Putamen (tissue), 1 donor: ENCODE measurements at places on chromosomes 3 and 15.

- no peak for DNase-seq
These were observed 44.5 kb downstream of the ST6GAL1 start for GRCh38 chr3:186974824-186975313.

DNA sequence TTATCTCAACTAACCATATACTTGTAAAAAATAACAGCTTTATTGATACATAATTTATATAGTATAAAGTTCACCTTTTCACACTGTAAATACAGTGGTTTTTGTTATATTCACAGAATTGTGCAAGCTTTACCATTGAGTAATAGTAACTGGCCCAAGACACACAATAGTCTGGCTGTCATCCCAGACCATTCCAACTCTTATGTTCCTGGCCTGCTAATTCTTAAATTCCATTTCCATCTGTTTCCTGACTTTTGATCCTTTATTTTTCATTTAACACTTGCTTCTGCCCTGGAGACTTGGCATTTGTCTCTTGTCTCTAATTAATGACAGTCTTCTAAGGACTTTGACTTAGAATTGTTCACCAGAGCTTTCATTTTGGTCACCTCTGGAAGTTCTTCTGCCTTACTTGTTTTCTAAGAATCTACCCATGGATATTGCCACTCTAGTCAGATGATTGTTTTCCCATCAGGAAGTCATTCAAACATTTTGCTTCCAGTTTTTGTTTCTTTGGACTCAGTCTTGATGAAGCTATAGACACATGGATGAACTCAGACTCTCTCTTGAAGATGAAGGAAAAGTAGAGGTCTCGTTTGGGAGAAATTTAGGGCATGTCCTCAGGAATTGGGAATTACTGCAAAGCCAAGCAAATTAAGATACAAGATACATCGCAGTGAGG lies 27.2 kb upstream of the PLSCR4 start:
- DNase-seq, result no peak

DNA sequence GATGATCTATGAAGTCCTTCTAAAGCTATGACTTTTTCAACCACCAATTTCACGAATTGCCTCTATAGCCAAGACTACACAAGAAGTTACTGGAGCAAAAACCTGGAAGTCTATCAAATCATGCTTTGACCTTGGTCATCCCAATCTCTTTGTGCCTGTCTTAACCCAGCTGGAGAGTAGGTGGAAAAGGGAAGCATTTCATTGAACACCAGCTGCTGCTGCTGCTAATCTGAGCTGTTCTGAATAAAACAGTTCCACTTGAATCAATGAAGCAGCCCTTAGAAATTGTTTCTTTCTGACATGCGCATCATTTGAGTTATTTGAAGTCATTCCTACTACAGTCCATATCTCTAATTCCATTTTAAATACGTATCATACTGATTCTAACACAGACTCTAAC lies 7.3 kb upstream of the UBE3A start:
- DNase-seq, result no peak

DNA sequence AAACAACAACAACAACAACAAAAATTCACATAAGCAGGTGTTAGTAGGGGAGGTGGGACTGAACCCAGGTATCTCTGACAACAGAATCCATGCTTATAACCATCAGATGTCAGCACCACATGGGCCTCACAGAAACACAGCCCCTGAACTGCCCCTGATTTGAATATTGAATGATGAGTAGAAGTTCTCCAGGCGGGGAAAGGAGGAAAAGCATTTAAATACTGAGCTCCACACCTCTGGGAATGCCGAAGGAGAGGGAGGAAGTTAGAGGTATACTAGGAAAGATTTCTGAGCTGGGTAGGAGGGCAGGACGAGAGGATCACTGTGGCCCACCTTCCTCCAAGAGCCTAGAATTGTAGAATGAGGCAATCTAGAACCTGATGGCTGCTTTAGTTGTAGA lies 31.9 kb upstream of the EIF4A2 start:
- DNase-seq, result no peak

DNA sequence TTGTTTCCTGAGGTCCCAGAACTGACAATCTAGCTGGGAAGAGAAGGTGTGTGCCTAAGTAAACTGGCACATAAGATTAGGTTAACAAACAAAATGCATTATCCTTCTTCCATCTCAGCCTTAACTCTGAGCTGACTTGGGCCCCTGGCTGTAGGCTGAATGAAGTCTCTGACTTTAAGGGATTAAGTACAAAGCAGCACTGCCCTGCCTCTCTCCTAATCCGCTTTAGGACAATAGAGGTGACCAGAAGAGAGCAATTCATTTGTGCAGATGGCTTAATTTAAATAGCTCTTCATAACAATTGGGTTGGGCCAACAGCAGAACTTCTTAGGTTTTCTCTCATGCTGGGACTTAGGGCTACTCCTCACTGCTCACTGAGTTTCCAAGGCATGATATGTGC lies 181.6 kb upstream of the SOX14 start:
- no peak for DNase-seq

DNA sequence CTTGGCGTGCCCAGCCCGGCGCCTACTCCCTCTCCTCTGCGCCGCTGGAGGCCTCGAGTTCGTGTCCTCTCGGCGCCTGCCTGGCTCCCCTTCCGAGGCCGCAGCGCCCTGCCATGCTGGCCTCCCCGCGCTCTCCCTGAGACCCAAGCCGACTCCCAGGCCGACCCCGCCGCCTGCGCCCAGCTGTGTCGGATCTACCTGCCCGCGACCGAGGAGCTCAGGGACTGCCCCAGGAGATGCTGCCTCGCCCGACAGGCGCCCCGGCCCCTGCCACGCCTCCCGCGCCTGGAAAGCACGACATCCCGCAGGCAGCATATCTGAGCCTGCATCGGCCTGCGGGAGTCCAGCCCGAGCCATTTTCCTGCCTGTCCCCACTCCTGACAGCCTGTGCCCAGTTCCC lies 16.1 kb downstream of the PAQR9 start:
- no peak for DNase-seq

DNA sequence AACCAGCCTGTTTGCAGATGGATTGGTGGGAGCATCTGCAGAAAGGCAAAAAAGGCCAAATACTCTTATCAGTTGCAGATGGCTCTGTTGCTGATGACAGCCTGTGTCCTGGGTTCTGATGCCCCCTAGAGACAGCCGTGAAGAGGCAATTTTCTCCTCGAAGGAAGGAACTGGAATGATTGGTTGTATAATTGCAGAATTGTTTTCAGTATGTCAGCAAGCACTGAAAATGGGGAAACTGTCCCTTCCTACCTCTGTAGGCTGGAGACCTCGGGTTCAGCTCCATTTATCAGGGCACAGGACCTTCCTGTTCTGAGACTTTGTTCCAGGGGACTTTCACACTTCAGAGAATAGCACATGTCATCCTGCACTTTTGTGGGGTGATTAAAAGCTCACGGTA lies 103.0 kb downstream of the PGPEP1L start:
- DNase-seq, result peak; percentile 66

DNA sequence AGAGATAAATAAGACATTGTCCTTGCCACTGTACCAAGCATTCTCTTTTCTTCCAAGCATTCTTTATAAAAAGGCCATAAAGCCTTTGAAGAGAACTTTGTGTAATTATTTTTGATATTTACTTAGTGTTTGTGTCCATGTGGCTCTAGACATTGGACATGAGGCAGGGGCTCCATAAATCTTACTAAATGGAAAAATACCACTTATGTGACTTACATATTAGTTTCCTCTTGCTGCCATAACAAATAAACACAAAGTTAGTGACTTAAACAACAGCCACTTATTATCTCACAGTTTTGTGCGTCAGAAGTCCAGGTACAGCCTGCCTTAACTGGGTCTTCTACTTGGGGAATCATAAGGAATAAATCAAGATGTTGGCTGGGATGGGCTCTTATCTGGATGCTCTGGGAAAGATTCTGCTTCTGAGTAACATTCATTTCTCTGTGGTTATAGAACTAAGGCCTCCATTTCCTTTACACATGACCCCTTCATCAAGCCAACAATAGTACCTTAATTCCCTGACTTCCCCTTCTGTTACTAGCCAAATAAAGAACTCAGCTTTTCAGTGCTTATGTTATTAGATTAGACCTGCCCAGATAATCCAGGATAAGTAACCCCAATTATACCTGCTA lies 59.9 kb upstream of the COL8A1 start:
- no peak for DNase-seq

DNA sequence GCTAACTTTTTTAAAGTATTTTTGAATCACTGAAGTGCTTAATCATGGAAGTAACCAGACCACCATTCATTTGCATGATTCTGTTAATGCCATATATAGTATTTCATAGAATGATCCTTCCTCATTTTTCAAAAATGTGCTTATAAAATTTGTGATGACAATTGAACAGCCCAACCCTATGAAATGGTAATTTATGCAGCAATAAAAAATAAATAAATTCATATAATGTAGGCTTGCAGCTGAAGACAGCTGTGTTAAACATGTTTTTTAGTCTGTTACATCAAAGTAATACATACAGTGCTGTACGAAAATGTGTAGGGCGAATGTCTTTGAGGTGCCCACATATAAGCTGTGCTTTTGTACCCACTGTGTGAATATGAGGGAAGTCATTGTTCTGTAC lies 131.7 kb downstream of the FILIP1L start:
- DNase-seq, result no peak

DNA sequence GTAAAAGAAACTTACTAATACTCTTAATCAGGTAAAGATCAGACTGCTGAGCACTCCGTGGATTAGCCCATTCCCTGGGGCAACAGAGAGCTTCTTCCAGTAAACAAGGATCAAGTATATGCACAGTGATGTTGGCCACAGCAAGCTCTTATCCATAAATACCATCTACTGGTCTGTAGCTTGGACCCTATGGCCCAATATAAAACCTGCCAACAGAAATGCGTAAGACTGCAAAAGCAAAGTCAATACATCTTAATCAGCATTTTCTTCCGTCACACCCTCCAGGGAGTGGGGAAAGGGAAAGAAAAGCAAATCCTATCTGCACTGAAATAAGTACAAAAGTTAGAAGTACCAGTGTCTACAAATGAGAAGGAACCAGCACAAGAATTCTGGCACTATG lies 1082.1 kb downstream of the ZPLD1 start:
- no peak for DNase-seq

DNA sequence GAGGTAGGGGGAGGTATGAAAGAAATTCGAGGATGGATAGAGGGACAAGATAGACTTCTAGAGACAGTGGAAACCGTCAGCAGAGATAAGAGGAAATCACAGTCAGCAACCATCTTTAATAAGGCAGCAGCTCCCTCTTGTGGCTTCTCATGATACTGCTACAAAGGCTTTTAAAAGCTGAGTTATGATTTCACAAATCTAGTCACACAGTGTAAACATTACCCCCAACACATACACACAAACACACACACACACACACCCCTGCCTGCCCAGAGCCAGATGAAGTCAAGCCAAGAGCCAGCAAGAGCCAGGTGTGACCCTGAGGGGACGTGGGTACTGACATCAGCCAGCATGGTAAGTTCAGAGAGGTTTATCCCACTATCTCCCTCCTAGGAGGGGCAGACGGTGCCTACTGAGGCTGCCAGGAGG lies 18.9 kb upstream of the TGM5 start:
- DNase-seq, result peak; percentile 39

DNA sequence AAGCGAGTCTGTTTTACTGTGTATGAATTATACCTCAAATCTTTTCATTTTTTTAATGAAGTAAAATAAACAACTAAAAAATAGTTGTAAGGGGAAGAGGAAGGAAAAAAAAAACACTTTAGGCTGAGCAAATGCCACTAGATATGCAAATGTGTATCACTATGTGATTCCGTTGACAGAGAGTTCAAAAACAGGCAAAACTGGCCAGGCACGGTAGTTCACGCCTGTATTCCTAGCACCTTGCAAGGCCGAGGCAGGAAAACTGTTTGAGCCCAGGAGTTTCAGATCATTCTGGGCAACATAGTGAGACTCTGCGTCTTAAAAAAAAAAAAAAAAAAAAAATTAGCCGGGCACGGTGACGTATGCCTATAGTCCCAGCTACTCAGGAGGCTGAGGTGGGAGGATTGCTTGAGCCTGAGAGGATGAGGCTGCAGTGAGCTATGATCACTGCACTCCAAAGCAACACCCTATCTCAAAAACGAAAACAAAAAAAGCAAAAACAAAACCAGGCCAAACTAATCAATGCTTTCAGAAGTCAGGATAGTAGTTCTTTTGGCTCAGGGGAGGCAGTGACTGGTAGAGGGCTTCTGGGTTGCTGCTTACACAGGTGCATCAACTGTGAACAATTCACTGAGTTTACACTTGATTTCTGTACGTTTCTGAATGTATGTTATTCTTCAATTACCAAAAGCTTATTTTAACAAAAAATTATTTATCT lies 7.4 kb downstream of the PRC1 start:
- DNase-seq, result no peak

DNA sequence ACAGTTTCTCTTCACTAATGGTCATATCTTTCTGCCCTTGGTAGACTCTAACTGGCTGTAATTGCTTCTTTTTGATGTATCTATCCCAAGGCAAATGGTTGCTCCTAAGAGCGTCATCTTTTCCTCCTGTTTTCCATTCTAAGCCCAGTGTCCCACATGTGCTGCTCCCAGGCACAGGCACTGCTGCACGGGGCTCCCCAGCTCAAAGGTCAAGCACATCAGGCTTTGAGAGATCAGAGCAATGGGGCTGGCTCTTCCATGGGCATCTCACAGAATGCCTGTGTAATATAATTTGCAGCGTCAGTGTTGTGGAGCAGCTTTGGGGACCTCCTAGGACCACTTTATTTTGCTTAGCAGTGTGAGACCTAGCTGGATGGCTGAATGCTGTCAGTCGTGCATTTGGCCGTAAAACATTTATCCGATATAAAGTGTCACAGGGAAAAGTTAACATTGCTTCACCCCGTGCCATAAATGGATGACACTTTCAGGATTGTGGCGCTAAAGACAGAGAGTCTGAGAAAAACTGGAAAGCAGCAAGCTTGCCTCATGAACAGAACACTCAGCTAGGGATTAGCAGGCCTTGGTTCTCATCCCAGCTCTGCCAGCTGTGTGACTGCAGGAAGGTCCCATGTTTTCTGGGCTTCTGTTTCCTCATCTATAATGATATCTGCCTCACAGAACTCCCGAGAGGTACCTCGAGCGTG lies 277.5 kb upstream of the TBL1XR1 start:
- no peak for DNase-seq

DNA sequence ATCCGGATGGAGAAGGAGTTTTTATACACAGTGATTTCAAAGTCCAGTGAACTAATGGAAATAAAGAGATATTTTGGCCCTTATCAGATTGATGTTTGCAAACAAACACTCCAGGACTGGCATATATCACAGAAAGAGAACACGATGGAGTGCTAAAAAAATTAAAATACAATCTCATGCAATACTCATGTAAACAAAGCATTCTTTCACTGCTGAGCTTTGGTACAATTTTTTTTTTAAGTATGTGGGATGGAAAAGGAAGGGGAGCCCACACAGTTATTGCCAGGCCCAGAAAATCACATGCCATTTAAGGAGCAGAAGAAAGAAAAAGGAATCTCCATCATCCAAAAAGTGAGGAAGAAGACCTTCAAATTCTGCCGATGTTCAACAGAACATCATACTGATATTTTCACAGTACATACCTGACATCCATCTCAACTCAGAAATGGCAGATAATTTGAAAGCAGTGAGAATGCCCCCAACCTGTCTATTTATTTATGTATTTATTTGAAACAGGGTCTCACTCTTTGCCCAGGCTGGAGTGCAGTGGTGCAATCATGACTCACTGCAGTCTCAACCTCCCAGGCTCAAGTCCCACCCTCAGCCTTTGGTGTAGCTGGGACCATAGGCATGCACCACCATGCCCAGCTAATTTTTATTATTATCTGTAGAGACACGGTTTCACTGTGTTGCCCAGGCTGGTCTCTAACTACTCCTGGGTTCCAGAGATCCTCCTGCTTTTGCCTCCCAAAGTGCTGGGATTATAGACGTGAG lies 107.5 kb upstream of the SLC2A2 start:
- DNase-seq, result no peak
